Cortex of kidney (tissue), 1 donor: ENCODE measurements at places on chromosomes 4 and X.

DNA sequence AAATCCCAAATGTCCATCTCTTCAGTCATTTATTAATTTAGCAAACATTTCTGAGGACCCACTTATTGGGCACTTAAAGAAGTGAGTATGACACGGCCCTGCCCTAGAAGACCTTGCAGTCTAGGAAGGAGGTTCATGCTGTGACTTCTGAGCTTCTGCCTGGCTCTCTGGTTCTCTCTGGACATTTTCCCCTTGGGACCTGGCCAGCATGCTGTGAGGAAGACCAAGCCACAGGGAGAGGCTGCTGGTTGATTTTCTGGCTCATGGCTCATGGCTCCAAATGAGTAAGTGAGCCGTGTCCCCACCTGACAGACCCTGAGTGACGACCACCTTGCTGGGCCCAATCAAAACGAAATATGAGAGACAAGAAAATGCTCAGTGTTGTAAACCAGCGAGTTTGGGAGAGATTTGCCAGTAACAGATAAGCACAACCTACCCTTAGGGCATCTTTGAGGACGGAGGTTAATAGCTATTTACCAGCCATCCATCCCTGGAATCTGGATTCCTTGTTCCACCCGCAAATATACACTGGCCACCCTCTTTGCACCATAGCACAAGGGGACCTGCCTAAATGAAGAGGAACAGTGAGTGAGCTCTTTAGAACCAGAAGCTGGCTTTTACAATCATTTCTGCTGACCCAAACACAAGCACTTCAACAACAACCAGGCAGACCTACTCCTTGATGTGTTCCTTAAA is 876 bp downstream of the MPP1 start:
- DNase-seq, result no peak

DNA sequence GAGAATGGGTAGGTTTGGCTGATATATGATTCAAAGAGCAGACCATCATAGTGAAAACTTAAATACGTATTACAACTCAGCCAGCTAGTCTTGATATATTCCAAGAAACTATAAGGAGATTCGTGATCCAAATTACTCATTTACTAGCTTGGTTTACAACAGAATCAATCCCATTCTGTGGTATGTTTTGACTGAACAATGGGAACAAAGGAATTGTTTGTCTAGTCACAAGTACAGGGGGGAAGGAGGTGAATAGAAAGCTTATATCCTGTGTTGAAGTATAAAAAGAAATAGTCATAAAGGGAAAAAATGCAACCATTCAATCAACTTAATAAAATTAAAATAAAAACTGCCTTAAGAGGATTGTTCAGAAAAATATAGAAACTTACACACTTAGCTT is 17.0 kb downstream of the C4orf54 start:
- no peak for DNase-seq

DNA sequence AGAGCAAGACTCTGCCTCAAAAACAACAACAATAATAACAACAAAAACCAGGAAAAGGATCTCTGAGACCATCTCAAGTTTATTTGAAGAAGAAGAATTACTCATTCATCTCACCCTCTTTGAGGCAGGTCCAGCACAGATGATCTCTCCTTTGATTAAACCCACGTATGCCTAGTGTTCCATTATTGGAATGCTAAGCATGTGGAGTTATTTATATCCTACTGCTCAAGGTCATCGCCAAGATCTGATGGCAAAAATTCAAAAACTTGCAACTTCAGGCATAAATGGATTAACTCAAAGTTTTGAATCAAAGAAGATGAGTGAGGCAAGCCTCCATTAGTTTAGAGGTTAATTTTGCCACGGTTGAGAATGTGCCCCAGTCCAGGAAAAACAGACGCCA is 184.2 kb downstream of the DHRSX start:
- DNase-seq, result no peak

DNA sequence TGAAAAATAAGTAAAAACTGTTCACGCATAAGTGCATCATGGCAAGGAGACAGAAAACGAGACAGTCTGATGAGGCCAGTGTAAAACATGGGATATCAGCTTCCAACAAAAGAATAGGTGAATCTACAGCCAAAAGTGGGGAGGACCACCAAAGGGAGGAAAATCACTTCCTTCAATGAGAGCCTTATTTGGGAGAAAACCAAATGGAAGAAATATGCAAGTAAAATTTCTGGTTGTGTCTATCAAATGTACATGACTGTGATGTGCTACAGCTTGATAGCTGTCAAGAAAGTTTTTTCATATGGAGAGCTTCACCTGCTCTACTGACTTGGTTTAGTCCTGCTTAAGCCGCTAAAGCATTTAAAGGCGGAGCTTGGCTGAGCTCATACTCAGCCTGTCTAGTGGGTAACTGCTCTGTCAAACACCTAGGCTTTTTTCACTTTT is 66.2 kb downstream of the MAGEA1 start:
- DNase-seq, result no peak

DNA sequence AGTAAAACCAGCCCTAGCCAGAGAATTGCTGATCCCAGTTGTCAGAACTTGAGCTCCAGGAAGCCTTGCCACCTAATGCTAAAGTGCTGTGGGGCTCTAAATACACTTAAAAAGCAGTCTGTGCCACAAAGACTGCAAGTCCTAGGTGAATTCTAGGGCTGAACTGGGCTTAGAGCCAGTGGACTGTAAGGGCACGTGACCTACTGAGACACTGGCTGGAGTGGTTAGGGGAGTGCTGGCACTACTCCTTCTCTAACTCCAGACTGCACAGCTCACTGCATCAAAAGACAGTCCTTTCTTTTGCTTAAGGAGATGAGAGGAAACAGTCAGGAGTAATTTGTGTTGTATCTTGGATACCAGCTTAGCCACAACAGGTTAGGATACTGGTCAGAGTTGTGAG is 1240.2 kb downstream of the FAM133A start:
- DNase-seq, result no peak

GRCh38 chr4:168849030-168849675 is 160.9 kb downstream of the CBR4 start:
- no peak for DNase-seq

GRCh38 chr4:57157596-57158137 is 47.5 kb upstream of the IGFBP7 start:
- no peak for DNase-seq
